ENCODE measurements at places on chromosomes 5 and 9. TPM values are rescaled to one million over a fixed set of nuclear protein-coding genes. Genes with fewer than 3 reads are reported as not detected.

GRCh38 chr5:143592648-143593047, 189.2 kb upstream of the NR3C1 start:
- peak; percentile 30 for DNase-seq

Gene PHF24
- not detected for total RNA-seq

DNA sequence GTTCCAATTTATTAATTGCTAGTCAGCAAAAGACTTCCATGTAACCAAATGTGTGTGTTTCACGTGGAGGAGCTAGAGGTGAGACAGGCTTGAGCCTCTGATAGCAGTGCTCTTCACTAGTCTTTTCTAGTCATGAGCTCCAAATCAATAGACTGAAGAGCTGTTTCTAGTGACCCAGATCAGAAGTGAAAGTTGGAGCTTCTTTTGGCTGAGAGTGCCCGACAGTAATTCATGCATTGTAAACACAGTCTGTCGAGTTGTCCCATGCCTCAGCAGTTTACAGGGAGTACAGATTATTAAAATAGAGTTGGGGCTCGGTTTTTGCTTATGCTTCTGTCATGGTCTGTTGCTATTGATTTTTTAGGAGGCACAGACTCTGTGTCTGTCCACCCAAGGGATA, 793.1 kb downstream of the DTWD2 start:
- no peak for DNase-seq

- no peak for DNase-seq
Measured at GRCh38 chr5:39506211-39506610, 81.4 kb upstream of the DAB2 start.

Gene FREM1
- total RNA-seq: 0.32 TPM

DNA sequence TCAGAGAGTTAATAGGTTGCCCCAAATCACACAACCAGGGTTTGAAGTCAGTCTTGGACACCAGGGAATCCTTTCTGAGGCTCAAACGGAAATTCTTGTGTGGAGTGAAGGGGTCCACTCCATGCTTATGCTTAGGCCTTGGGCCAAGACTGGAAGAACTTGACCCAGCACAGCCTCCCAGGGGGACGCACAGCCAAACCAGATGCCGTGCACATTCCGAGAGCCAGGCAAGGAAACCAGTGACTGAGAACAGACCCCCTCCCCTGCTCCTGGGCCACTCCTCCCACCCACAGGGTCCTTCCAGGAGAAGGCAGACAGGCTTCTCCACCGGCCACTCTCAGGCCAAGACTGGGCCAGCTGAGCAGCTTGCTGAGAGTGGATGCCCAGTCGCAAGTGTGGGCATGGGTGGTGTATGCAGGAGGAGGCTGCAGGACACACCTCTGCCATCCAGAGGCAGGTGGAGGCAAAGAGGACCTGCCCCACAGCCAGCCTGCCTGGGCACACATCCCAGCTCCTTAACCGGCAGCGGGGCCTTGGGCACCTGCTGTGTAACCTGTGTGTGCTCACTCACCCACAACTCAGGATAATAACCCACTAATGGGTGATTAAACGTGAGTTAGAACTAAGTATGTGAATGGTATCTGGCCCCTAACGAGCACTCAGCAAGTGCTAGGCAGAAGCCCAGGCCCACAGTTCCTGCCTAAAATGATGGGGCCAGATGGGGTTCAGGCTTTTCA, 38.0 kb downstream of the NIPAL4 start:
- no peak for DNase-seq

Gene TMEFF1
- total RNA-seq: 0.43 TPM

DNA sequence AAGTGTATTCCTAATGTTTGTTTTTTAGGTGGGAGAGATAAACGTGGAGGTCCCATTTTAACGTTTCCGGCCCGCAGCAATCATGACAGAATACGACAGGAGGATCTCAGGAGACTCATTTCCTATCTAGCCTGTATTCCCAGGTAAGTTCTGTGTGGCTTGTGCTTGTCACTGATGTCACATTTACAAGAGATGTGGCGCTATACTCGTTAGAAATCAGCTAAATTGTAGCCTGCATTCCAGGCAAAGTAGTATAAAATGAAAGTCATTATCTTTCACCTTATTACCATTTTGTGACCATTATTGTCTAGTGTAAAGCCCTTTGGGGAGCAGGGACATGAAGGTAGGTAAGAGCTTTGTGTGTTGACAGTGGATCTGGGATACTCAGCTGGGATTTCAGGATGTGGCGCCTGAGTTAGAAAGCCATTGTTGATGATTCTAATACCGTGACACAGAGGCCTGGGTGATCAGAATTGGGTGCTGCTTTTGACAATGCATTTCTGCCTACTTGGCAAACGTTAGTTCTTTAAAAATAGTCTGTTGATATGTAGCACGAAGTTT, 137.2 kb downstream of the TRIO start:
- no peak for DNase-seq

- no peak for DNase-seq
Measured at GRCh38 chr5:69202497-69202896, 13.1 kb downstream of the CENPH start.

GRCh38 chr5:158857371-158857770, 242.3 kb downstream of the EBF1 start:
- DNase-seq: no peak

Gene LCN15
- total RNA-seq: not detected

Gene IPPK
- total RNA-seq: 10.6 TPM

GRCh38 chr5:142115937-142116614, 7.5 kb downstream of the NDFIP1 start:
- peak; percentile 35 for DNase-seq

DNA sequence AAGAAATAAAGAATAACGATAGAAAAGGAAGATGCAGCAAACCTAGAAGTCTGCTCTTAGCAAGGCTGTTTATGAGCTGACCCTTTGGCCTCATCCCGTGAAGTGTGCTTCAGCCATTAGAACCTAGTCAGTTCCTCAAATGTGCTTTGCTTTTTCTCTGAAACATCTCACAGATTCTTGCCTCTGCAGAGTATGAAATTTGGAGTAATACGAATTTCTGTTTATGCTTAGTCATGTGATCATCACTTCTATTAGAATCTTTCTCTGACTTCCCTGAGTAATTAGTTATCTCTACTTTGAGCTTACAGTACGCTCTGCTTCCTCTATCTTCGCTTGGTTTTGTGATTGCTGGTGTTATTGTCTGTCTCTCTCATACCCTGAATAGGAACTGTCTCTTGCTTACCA, 11.3 kb downstream of the CYSTM1 start:
- no peak for DNase-seq
